ENCODE measurements at places on chromosomes 13 and 19.

DNA sequence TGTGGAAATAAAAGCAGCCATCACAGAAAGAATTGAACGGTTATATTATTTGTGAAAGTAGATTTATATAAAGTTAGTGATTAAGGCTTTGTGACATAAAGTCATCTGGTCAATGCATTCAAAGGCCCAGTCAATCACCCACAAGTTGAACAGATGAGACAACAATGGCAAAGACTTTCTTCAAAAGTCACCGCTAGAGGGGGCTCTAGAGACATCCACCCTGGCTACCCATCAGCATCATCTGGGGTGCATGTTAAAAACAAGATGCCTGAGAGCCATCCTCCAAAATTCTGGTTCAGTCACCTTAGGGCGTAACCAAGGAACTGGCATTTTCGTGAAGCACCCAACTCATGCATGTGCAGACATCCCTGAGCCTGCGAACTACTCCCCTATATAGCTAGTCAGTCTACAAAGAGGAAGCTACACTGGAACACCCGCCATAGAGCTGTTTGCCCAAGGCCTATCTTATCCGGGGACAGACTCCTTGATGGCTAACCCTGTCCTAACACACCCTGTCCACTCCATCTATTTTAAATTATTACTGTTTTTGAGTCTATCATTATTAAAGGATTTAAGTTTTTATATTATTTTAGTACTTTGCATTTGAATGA lies 970.5 kb downstream of the UQCRFS1 start:
- DNase-seq = no peak

- no peak for DNase-seq
Observed at GRCh38 chr19:31354316-31354715, 5.1 kb upstream of the TSHZ3 start.

DNA sequence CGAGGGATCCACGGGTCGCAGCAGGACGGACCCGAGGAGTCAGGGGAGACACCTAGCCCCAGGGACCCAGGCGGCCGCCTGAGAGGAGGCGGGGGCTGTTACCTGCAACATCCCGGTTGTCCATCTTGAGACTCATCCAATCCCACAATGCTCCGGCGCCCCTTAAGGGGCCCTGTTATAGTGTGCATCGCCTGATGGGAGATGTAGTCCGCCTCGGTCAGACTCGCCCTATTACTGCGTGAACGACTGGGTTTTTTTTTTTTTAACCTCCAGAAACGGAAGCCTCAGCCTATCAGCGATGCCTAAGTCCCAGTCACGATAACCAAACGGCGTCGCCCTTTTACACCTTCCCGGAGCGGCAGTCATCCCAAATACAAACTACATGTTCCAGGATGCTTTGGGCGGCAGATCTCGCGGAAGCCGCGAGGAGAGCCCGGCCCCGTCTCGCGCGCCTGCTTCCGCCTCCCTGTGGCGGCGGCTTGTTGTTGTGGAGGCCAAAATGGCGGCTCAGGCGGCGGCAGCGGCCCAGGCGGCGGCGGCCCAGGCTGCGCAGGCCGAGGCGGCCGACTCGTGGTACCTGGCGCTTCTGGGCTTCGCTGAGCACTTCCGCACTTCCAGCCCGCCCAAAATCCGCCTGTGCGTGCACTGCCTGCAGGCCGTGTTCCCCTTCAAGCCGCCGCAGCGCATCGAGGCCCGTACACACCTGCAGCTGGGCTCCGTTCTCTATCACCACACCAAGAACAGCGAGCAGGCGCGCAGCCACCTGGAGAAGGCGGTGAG lies at the start of the genes MAU2 and SUGP1:
TSS of gene MAU2 (plus strand) at position 469 of the 780 bp plus-strand sequence. CDS start at position 500, 31 bp downstream.
TSS of gene SUGP1 (minus strand) at position 149 of the 780 bp plus-strand sequence. CDS start at position 136, 13 bp downstream.
- DNase-seq = peak; percentile 86

GRCh38 chr19:56079609-56080008 lies 41.5 kb downstream of the ZNF787 start:
- DNase-seq = no peak

GRCh38 chr13:100363874-100364273 lies 224.7 kb downstream of the GGACT start:
- no peak for DNase-seq

- DNase-seq = no peak
Observed at GRCh38 chr19:16878181-16878965, 10.4 kb upstream of the F2RL3 start.

- no peak for DNase-seq
Observed at GRCh38 chr13:77980592-77980991, 62.0 kb upstream of the EDNRB start.

DNA sequence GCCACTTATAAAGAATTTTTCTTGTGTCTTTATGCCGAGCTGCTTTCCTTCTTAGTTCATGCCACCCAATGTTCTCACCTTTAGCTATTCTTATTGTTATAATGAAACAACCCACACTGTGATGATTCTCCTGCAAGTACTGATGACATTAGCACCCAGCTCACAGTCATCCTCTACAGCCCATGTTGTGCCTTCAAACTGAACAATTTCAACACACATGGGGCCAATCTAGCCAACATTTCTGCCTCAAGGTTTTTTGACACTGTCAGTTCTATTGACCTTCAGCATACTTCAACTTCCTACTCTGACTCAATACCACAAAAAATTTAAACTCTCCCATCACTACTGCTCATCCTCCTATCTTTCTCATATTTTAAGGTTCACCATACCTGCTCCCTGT lies 752.4 kb downstream of the FGF9 start:
- no peak for DNase-seq

GRCh38 chr19:19546751-19547162 lies 8.7 kb downstream of the CILP2 start:
- DNase-seq = no peak

DNA sequence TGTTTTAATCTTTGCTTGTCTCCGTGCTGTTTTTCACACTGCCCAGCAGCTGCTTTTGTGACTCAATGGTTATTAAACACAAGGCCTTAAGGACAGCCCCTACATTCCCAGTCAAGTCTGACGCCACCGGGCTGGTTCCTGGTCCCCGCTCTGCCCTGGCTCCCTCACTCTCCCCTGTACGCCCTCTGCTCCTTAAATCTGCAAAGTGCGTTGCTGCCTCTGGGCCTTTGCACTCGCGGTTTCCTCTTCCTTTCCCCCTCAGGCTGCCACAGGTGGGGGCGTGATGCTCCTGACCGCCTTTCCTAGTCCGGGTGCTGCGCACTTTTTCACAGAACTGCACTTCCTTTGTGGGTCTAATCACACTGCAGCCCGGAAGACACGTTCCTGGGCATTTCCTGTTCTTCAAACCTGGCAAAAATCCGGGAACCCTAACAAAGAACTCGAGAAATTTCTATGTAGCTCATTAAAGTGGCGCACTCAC lies 25.6 kb downstream of the NOSIP start:
- DNase-seq = no peak

GRCh38 chr19:34241513-34242337 lies 12.6 kb upstream of the GARRE1 start:
- no peak for DNase-seq

DNA sequence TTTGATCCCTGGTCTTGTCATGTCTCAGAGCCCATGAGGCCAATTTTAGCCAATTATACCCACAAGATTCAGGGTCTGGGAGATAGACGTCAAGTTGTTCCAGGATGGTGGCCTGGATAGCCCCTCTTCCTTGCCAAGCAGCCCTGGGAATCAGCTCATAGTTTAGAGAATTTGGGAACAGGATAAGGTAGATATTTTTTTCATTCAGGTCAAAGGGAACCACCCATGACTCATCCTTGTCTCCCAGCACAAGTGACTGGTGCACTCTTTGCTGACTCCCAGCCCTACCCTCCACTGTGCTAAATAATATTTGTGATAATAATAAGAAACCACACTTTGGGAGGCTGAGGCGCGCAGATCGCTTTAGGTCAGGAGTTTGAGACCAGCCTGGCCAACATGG lies 17.1 kb upstream of the S1PR4 start:
- no peak for DNase-seq

- no peak for DNase-seq
Observed at GRCh38 chr19:17618936-17619335, 63.5 kb downstream of the COLGALT1 start.

- no peak for DNase-seq
Observed at GRCh38 chr19:55348317-55349034, 6.0 kb downstream of the COX6B2 start.

DNA sequence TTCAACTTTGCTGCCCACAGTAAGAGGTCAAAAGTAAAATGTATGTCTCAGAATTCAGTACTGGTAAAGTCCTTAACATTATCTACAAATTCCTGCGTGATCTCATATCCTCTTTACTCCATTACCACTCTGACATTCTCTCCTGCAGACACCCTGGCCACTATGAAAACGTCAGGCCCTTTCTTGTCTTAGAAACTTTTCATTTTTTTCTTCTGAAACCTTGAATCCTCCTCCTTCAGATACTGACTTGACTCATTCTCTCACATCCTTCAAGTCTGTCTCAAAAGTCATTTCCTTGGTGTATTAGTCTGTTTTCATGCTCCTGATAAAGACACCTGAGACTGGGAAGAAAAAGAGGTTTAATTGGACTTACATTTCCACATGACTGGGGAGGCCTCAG lies 262.3 kb downstream of the POU4F1 start:
- no peak for DNase-seq

- no peak for DNase-seq
Observed at GRCh38 chr13:50549221-50549942, 294.1 kb downstream of the DLEU7 start.

- DNase-seq = no peak
Observed at GRCh38 chr19:33386361-33386858, 12.9 kb downstream of the CEBPG start.

DNA sequence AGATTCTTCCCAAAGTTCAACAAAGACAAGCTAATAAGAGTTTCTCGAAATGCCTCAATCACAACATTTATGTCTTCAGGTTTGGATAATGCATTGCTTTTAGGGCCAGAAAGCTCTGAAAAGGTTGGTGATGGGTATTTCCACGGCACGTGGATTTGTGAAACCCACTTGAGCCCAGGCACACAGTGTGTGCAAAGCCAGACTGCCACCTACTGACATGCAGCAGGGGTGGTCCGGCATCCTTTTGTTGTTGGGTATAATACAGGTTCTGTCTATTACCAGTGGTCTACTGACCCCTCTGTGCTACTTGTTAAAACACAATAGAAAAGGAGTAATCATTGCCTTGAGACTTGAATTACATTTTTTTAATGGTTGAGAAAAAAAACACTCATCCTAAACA lies 225.6 kb downstream of the RAP2A start:
- DNase-seq = no peak

- DNase-seq = no peak
Observed at GRCh38 chr13:41563341-41563983, 106.1 kb downstream of the RGCC start.

- DNase-seq = no peak
Observed at GRCh38 chr13:59452189-59452890, 711.4 kb downstream of the DIAPH3 start.

DNA sequence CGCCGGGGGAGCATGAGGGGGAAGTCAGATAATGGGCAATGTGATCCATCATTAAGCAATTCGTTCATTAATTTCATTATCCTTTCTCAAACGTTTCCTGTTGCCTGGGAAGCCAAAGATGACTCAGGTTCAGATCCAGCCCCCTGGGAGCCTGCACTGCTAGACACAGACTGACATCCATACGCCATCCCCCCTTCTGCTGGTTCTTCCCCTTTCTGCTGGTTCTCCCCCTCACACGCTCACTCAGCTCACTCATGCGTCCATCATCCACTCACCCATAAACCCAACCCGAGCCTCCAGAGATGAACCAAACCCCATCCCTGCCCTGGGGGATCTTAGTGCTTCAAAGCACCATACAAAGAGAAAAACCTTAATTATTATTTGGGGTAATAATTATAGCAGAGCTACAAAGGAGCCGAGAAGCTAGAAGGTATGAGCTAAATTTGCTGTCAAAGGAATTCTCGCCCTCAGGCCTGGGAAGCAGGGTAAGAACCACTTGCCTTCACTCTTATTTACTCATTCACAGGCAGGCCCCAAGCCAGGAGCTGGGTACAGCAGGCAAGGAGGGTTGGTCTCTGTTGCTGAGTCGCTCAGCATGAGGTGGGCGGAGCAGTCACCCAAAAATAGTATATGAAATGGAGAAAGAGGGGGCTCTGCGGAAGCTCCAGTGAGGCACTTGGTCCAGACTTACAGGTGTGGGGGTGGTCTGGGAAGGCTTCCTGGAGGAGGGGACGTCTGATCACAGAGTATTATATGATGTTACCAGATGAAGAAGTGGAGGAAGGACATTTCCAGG lies 7.0 kb upstream of the ZNF444 start:
- DNase-seq = no peak

DNA sequence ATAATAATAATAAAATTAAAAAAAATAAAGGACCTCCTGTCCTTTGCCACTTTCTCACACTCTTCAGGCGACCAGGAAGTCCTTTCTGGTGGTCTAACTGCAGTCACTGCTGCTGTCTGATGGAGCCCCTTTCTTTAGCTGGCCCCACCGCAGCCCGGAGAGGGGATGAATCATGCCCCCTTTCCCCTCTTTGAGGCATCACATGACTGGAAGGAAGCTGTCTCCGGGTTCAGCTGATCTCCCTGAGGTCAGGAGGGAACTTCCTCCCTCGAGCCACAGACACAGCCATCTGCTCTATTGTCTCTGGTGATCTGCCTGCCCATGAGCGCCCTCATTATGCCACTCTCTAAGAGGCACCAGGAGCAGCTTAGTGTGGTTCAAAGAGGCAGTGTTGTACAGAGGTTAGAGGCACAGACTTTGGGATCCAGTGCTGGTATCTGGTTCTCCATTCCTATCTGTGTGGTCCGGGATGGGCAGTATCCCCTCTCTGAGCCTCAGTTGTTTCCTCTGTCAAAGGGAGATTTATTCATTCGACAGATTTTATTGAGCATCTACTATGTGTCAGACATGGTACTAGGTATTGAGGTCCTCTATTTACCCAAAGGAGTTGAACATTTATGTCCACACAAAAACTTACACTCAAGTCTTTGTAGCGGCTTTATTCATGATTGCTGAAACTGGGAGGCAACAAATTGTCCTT lies 30.0 kb downstream of the VAV1 start:
- DNase-seq = peak; percentile 39

DNA sequence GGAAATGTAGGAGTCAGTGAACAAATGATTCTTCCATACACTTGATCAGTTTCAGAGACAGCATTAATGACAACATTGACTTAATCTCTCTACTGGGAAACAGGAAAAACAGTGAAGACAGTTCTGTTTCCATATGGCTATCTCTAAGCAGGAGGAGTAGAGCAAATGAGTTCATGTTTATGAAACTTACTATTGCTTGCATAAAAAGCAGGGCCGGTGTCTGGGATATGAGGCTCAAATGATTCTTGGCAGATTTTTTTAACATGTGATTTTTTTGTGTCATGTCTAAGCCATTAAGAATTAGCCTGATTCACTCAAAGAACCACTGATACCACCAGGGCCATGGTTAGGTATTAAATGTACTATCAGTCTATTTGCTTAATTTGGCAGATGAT lies 141.9 kb downstream of the SLC7A1 start:
- DNase-seq = no peak

- DNase-seq = no peak
Observed at GRCh38 chr13:38283346-38283745, 66.3 kb upstream of the UFM1 start.

- DNase-seq = no peak
Observed at GRCh38 chr19:14103310-14103709, 12.8 kb upstream of the SAMD1 start.
